ENCODE measurements at places on chromosomes 1 and 21.
A peak's percentile ranks its signal among the peaks of the same experiment; 100 is the strongest.

GRCh38 chr1:24501371-24502064 is 1.1 kb upstream of the RCAN3 start:
- peak; percentile 47 for DNase-seq

DNA sequence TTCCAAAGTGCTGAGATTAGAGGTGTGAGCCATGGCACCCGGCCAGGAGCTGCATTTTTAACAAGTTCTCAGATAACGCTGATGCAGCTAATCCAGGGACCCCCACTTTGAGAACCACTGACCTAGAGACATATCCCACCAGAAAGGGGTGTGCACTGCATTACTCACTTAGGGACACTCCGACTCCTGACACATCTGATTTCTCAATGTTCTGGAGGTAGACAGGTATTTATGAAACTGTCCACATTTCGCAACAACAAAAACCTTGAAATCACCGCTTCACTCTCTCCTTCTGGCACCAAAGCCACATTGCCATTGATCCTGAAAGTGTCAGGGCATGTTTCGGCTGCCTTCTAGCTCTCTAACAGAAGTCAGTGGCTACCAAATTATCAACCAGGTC is 23.2 kb upstream of the CAMTA1 start:
- no peak for DNase-seq

DNA sequence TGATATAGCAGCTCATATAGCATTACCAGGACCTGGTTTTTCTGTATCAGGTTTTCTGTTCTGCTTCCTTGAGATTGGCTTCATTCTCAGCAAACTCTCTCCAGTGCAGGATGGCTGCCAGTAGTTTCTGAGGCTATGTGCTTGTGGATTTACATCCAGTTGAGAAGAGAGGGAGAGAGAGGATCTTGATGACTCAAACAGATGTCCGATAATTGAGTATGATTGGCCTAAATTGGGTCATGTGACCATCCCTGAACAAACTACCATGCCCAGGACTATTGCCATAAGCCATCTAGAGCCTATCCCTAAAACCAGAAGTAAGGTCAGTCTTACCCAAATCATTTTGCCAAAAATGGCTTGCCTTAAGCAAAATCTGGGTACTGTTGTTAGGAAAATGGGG is 18.1 kb upstream of the PSMA5 start:
- no peak for DNase-seq

DNA sequence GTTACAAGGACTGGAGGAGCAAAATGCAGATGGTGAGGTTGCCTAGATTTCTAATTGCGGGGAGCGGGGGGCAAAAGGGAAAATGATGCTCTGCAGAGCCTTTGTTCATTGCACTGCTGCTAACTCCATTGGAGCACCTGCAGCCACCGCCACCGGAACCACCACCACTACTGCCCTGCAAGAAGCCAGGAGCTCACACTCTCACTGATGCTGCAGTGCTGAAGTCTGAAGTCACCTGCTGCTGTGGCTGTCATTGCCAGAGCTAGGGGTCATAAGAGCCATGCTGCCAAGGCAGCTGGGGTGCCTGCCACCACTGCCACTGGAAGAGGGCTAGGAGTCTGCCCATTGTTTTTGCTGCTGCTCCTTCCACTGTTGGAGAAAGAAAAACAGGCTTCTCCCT is 7.3 kb upstream of the HPCAL4 start:
- no peak for DNase-seq

DNA sequence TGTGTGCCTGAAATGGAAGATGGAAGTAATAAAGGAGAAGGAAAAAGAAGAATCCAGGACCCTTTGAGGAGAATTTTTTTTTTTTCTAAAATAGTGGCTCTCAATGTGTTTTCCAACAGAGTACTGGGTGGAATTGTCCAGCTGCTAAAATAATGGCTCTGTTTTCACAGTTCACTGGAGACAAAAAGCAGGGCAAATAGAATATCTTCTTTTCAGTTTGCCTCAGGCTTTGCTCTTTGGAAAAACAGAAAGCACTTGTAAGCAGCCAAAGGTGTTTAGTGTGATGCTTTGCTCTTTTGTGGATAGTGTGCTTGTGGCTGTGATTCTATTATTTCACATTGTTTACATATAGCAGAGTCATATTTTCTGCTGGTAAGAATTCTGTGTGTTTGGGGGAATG is 77.4 kb upstream of the MROH9 start:
- no peak for DNase-seq

DNA sequence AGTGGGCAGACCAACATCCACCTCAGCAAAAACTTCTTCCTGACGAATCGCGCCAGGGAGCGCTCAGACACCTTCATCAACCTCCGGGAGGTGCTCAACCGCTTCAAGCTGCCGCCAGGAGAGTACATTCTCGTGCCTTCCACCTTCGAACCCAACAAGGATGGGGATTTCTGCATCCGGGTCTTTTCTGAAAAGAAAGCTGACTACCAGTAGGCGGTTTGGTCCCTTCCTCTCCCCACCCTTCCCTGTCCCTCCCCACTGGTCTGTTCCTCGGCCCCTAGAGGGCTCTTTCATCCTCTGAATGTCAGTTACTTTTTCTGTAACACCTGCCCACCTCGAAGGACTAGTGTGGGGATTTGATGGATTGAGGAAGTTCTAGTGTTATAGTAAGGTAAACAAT is 46.9 kb downstream of the CAPN2 start:
- DNase-seq, result no peak

Measured in NK-92 treated with Interleukin-12 subunit alpha and Interleukin-12 subunit beta, amount 100 ng/mL, for 24 hours (cell line).